ENCODE measurements at places on chromosomes 3 and 15.

GRCh38 chr3:11539218-11539617 is 104.5 kb downstream of the VGLL4 start:
- no peak for DNase-seq

GRCh38 chr3:82048711-82049110 is 287.3 kb upstream of the GBE1 start:
- DNase-seq: no peak

- DNase-seq: no peak
These were observed 235.7 kb downstream of the SATB1 start for GRCh38 chr3:18189282-18190050.

DNA sequence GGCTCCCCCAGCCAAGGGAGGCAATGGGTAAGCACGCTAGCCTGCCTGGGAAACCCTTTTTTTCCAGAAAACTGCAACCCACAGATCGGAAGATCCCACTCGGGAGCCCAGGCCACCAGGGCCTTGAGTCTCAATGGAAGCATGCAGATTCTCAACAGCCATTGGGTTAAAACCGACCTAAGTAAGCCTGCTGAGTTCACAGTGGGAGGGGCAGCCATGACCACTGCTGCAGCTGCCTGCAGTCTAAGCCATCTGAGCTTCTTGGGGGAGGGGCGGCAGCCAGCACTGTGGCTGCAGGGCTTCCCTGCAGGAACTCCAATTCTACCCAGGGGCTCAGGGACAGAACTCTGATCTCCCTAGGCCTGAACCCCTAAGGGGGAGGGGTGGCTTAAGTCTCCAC is 82.0 kb downstream of the DPPA2 start:
- no peak for DNase-seq

DNA sequence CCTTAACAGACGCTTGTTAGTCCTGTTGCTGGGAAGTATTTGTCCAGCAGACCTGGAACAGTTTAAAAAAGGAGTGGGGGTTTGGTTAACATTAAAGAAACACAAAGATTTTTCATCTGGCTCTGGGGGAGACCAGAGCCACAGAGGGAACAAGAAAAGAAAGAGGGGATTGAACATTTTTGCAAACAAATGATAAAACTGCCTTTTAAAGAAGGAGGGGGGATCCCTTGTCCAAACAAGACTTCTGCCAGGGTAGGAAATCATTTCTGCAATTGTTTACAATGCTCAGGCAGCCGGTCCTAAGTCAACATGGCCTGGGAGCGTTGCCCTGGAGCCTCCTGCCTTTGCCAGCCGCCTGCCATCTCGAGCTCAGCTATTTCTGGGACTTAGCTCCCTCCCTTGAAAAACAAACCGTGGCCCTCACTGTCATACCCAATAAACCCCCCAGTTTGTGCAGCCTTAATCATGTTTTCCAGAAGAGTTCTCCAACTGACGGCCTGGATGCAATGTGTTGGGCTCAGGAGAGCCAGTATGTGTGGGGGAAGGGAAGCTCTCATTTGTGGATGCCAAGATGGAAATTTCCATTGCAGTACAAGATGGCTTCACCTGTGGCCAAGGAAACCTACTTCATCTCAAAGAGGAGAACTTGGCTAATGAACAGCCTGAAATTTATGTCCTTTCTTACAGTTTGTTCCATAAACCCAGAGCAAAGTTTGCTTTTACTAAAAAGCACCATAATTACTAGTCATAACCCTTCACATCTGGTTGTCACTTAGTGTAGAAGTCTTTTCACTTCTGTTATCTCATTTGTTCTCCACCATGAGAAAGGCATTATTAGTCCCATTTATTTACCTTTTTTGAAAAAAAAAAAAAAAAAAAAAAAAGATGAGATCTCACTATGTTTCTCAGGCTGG is 75.9 kb upstream of the RNU6-1 start:
- peak; percentile 84 for DNase-seq

GRCh38 chr3:32837789-32838188 is 20.0 kb downstream of the TRIM71 start:
- DNase-seq: no peak

- no peak for DNase-seq
These were observed 33.0 kb downstream of the SLC12A6 start for GRCh38 chr15:34304613-34305012.

GRCh38 chr3:138394156-138394555 is 40.3 kb upstream of the ESYT3 start:
- no peak for DNase-seq

DNA sequence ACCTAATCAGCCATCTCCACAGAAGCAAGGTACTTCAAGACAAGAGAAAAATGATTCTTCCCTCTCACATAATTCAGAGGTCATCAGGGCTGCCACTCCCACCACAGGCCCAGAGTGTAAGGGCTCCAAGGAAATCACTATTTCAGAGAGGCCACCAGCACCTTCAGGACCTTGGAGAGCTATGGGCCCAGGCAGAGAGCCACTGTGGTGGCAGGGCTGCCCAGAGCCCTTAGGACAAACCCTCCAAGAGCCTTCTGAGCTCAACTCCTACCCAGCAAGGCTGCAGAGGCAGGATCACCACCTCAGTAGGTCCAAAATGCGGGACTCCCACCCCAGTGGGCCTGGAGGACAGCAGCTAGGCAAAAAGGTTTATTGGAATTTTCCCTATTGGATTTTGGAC is 17.9 kb upstream of the FAN1 start:
- DNase-seq: no peak

GRCh38 chr3:117018655-117019054 is 309.1 kb downstream of the TUSC7 start:
- no peak for DNase-seq

DNA sequence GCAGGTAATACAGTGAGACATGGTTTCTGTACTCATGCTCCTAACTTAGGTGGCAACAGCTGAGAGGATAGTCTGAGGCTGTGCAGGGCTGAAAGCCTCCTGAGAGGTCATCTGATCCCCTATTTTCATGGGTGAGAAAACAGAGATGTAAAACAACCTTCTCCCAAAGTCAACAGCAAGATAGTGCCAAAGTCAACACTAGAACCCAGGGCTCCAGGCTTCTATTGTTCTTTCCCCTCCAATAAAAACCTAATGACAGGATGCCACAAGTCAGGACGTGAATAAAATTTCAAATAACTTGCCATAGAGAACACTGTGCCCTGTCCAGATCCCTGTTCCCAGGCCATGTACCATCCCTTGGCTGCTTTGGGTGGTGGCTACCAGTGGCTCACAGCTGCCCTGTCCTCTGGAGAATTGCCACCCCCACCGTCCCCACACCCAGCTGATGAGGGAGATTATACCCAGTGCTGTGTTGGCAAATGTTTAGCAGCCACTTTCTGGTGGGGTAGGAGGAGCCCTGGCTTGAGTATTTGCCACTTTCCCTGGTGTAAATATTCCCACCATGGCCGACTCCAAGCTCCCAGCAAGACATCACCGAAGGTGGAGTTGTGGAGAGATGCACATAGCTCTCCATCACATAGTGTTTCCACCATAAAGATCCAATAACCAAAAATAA is 54.8 kb downstream of the SRGAP3 start:
- DNase-seq: no peak

- no peak for DNase-seq
These were observed 125.6 kb downstream of the SRGAP3 start for GRCh38 chr3:9123840-9124239.

DNA sequence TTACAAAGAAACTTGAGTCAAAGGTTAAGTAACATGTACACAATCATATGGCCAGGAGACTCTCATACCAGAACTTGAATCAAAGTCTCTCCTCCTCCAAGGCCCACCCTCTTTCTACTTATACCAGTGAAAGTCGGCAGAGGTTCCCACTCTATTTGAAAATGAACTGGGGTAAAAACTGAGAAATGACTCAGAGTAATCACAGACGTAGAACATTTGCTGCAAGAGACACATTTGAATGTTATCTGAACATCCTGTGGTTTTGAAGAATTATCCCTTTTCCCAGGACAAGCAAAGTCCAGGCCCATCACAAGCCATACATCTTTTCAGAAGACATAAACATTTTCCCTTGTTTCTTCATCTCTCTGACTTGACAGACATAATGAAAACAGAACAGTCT is 55.8 kb downstream of the SHOX2 start:
- no peak for DNase-seq

DNA sequence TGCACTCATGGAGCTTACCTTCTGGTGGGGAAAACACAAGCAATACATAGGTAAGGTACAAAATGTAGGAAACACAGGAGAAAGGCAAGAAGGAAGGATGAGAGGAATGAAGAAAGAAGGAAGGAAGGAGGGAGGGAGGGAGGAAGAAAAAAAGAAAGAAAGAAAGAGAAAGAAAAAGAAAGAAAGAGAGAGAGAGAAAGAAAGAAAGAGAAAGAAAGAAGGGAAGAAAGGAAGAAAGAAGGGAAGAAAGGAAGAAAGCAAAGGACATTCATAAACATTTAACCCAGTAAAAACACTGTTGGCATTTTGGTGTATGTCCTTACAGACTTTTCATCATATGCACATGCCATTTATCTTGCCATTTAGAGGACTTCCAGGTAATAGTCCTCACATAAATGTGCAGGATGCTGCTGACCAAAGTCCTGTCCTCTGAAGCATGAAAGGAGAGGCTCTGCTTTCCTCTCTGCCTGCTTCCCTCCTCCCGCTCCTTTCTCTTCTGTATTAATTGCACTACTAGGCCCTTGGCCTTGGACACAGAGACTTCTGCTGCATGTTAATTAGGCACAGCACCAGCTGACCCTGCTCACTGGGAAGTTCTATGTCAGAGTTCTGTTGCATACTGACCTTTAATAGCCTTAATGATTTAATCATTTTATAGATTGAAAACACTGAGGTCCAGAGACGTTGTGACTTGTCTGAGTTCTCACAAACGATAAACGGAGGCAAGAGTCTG is 29.7 kb upstream of the NDUFB4 start:
- no peak for DNase-seq
